ENCODE measurements at places on chromosomes 13 and 19. TPM values are rescaled to one million over a fixed set of nuclear protein-coding genes. Genes with fewer than 3 reads are reported as not detected.

The ZNF577 gene
- 47.7 TPM for total RNA-seq

The B3GNT8 gene
- total RNA-seq: not detected

The CTXN1 gene
- 34.3 TPM for total RNA-seq

The TINCR gene
- total RNA-seq: 1.8 TPM

The SYCN gene
- not detected for total RNA-seq

The MUC16 gene
- 0.07 TPM for total RNA-seq

The ZNF524 gene
- total RNA-seq: 5.4 TPM

DNA sequence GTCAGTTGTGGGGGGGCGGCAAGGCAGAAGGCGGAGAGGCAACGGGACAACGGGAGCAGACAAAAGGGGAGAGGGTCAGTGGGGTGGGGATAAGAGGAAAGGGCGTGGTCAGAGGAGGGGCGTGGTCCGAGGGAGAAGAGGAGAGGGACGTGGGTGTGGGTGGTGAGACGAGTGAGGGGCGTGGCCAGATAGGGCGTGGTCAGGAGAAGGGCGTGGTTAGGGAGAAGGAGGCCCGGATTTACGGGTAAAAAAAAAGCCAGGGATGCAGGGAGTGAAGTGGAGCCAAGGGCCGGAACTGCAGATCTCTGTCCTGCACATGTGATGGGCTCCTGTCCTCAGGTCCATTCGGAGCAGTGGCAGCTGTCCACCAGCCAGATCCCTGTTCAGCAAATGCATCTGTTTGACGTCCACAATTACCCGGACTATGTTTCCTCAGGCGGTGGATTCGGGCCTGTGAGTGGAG lies 21.5 kb downstream of the CPT1C start:
- H3K4me3 ChIP-seq: no peak overlapping the region
- no peaks in the 10 kb centered on the region for H3K36me3 ChIP-seq
- H3K4me1 ChIP-seq: no peaks in the 10 kb centered on the region
- DNase-seq: peak; percentile 72
- H3K27ac ChIP-seq: no peak overlapping the region
- H3K27me3 ChIP-seq: no peaks in the 10 kb centered on the region

DNA sequence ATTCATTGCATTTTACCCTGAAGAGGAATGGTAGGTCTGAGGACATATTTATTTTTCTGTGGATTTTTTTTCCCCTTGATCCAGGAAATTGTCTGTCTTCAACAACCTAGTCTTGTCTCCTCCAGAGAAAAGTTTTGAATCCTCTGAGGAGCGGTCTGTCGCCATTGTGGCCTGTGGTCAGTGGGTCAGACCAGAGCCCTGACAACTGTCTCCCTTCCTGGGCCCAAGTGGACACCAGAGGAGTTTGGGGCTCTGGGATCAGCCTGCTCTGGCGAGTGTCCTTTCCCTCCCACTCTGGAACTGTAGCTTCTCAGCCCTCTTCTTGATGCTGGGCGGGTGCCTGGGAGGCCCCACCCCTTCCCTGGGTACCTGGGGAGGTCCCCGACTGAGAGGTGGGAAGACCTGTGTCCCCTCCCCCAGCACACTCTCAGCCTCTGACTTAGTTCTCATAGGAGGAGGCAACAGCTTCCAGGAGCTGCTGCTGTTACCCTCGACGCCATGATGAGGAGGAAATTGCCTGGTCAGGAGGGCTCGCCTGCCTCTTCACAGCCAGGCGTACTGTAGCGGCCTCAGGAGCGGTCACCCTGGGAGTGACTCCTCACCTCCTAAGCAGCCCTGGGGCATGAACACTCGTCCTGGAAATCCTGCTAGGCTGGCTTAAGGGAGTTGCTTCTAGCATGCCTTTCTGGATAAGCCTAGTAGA lies 110.3 kb downstream of the GGACT start:
- no peak overlapping the region for H3K27ac ChIP-seq
- DNase-seq: no peak
- H3K4me1 ChIP-seq: peaks cover 30% of the 10 kb centered on the region
- H3K4me3 ChIP-seq: no peak overlapping the region
- no peaks in the 10 kb centered on the region for H3K27me3 ChIP-seq
- H3K36me3 ChIP-seq: no peaks in the 10 kb centered on the region

DNA sequence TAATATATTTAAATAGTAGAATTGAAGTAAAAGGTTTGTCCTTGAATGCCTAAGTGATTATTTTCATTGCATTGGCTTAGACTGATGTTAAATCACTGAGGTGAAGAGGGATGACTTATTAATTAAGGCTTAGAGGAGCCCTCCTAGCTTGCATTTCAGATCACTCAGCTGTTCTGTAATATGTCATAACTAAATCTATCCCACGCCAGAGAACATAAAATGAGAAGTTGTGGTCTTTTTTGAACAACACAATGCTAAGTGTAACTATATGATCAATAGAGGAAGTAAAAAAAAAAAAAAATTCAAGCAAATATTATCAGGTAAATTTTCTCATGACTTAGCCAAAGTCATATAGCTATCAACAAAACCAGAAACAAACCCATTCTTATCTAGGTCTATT lies 752.2 kb downstream of the GPC5 start:
- H3K4me3 ChIP-seq: no peak overlapping the region
- H3K27ac ChIP-seq: no peak overlapping the region
- DNase-seq: no peak
- H3K4me1 ChIP-seq: no peaks in the 10 kb centered on the region

DNA sequence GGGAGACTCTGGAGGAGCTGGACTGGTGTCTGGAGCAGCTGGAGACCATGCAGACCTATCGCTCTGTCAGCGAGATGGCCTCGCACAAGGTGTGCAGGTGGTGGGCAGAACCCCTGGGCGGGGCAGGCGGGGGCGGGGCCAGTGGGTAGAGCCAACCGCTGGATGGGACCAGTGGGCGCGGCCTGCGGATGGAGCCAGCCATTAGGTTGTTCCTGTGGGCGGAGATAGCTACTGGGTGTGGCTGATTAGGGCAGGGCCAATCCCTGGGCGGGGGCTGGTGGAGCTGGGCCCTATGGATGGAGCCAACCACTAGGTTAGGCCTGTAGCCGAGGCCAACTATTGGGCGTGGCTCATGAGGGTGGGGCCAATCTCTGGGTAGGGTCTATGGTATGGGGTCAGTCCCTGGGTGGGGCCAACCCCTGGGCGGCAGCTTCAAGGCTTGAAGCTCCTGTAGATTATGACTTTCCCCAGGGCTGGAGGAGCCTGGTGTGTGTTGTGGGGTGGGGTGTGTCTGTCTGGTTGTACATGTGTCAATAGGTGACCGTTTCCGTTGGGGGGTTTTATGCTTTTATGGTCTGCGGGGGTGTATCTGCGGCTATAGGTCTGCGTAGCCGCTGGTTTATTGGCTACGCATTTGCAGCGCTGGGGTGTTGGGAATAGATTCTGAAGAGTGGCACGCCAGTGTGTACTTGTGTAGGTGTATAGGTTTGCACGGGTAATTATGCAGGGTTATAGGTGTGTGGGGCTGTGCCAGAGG lies 30.7 kb downstream of the PDE4A start:
- no peak overlapping the region for H3K27ac ChIP-seq
- peak; percentile 51 for DNase-seq
- no peaks in the 10 kb centered on the region for H3K36me3 ChIP-seq
- no peak overlapping the region for H3K4me3 ChIP-seq

DNA sequence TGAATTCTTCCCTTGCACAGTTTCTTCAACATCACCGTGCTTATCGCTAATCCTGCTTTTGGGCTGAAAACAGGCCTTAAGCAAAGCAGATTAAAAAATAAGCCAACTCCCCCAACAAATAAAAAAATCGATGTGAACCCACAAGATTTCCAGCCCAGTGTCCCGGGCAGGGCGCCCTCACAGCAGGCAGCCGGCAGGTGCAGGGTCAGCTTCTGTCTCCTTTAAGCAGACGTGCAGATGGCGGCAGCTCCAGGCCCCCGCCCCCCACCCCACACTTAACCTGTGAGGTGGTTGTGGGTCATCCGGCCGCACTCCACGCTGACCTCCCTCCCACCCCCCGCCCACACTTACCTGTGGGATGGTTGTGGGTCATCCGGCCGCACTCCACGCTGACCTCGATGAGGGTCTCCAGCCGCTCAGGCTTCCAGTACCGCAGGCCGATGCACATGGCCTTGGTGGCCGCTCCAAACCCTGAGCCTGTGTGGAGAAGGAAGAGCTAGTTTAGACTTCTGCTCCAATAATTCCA lies 19.8 kb downstream of the ADPRHL1 start:
- no peak overlapping the region for H3K27ac ChIP-seq
- no peak overlapping the region for H3K4me3 ChIP-seq
- H3K27me3 ChIP-seq: no peaks in the 10 kb centered on the region
- no peaks in the 10 kb centered on the region for H3K4me1 ChIP-seq
- H3K36me3 ChIP-seq: no peaks in the 10 kb centered on the region
- DNase-seq: no peak

DNA sequence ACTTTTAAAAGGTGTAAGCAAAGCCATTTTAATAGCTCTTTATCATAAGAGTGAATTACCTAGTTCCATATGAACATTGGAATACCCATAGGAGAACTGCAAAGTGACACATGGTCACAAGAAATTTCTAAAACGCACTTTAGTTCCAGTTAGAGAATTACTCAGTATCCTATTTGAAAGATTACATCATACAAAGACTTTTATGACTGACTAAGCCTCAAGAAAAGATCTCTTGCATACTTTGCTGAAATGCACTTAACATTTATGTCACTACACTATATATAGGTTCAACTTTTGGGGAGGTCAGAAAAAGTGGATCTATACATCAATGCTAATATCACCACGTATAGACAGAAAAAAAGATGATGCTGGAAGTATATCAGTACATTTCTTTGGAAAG lies 7.1 kb downstream of the PCDH9 start:
- no peak for DNase-seq
- H3K27ac ChIP-seq: no peak overlapping the region
- H3K4me1 ChIP-seq: peaks cover 5% of the 10 kb centered on the region
- H3K27me3 ChIP-seq: peaks cover 36% of the 10 kb centered on the region
- H3K36me3 ChIP-seq: no peaks in the 10 kb centered on the region

- H3K4me3 ChIP-seq: no peak overlapping the region
- H3K27ac ChIP-seq: no peak overlapping the region
- no peaks in the 10 kb centered on the region for H3K4me1 ChIP-seq
Observed at GRCh38 chr13:31801088-31801487, 61.8 kb downstream of the RXFP2 start.

DNA sequence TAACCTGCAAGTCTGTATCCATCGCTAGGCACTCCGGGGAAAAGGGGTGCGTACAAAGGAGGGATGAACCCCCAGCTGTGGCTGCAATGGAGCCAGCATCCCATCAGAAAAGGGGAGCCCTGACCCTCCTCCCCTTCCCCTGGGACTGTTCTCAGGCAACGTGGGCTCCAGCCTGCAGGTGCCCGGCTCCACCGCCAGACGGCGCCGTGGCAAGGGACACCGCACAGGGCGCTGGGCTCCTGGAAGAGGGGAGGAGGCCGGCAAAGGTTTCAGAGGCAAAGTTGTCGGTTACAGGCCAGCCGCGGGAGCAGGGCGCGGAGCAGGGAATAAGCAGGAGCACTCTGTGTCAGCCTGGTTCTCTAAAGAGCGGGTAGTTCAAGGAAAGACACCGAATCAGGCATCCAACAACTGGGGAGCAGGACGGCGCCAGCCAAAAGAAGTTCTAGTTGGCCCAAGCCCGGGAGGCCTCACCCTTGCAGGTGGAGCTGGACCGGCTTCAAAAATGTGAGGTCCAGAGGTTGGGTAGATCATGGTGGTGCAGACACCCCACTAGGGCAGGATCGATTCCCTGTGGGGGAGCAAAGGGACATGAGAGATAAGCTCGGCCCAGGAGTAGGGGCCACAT lies 53.0 kb upstream of the ATP12A start:
- DNase-seq: peak; percentile 88
- no peaks in the 10 kb centered on the region for H3K36me3 ChIP-seq
- no peak overlapping the region for H3K4me3 ChIP-seq
- H3K4me1 ChIP-seq: no peaks in the 10 kb centered on the region

GRCh38 chr13:40442231-40442630 lies 224.2 kb downstream of the FOXO1 start:
- no peak overlapping the region for H3K4me3 ChIP-seq
- H3K27ac ChIP-seq: no peak overlapping the region
- no peaks in the 10 kb centered on the region for H3K27me3 ChIP-seq
- no peak for DNase-seq
- peaks cover 15% of the 10 kb centered on the region for H3K4me1 ChIP-seq
